ENCODE measurements at places on chromosomes 1 and 21.

DNA sequence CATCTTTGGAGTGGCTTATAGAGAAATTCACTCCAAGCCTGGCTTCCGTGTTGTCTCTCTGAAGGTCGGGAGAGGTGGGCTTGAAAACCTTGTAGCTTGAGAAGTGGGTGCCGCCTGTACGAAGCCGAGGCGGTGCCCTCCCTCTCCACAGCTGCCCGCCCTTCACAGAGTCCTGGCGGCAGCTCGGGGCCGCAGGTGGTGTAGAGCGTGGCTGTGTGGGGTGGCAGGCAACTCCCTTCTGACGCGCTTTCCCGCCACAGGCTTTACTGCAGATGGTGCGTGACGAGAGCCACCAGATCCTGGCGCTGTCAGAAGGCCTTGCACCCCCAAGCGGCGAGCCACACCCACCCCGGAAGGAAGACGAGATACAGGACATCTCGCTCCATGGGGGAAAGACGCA is 33.1 kb upstream of the DIP2A start:
- peak; percentile 63 for DNase-seq

DNA sequence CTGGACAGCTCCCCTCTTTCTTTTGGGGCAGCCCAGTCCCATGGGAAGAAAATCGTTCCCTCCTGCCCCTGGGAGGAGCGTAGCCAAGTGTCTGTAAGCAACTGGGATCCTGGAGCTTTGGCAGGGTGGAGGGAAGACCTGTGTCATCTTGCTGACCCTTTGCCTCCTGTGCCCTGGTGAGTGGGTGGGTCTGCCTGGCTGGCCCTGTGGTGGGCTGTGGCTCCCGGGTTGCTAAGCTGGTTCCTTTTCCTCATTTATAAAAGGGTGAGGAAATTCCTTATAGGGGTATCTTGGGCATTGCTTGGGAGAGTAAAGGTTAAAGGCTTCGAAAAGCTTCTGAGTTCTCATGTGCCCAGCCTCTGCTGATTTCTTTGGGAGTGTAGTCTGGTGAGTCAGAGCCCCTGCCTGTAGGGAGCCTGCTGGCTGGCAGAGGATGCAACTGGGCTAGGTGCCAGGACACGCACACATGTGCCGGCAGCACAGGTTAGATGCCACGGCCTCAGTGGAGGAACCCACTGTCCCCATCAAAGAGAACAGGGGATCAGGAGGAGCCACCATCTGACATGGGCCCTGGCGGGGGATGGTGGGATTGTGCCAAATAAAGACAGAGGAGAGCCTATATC is 85.2 kb downstream of the ARHGEF10L start:
- DNase-seq: no peak

DNA sequence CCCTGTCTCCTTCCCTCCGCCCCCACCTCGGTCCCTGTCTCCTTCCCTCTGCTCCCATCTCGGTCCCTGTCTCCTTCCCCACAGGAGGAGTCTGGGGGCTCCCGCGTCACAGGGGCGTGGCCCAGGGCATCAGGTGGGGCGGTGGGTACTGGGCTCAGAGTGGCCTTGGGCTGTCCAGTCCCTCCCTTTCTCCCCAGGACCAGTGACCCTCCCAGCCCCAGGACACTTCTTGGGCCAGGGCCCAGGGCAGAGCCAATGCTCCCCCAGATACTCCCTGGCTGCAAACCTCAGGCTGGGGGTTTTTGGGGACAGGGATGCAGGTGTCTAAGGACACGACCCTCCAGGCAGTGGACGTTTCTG is 6.8 kb upstream of the RNF223 start:
- DNase-seq: no peak

DNA sequence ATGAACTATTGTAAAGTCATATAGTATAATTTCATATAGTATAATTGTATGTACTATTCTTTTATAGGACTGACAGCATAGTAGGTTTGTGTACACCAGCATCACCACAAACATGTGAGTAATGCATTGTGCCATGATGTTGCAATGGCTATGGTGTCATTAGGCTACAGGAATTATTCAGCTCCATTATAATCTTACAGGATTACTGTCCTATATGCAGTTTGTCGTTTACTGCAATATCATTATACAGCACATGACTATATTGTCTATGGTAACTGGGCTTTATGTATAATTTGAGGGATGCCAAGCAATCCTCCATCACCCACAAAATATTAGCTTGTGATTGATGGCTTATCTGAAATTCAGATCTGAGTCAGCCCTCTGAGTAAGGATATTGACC is 54.2 kb upstream of the PBX1 start:
- no peak for DNase-seq

DNA sequence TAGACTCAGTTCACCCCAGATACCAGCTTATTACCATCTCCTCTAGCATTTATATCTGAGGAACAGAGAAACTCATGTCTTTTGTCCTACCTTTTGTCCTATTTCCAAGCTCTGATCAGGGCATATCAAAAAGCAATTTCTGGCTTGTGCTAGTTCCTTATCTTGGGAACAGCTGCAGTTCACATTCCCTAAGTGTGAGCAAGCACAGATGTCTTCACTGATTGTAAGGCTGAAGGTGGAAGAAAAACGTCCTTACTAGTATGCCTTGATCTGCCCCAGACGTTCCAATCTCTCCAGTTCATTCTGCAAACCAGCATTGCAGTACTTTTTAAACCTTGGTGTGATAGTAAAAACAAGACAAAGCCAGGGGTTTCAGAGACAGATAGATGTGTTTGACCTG is 139.8 kb downstream of the NCAM2 start:
- DNase-seq: no peak

- no peak for DNase-seq
Observed at GRCh38 chr1:170407581-170407980, 124.4 kb upstream of the GORAB start.

Measured in CD4-positive, alpha-beta memory T cell (primary cell).